Activated gamma-delta T cell treated with Interleukin-2 at 50 U/mL for 16 hours (primary cell): ENCODE measurements at places on chromosomes 7 and 10.

DNA sequence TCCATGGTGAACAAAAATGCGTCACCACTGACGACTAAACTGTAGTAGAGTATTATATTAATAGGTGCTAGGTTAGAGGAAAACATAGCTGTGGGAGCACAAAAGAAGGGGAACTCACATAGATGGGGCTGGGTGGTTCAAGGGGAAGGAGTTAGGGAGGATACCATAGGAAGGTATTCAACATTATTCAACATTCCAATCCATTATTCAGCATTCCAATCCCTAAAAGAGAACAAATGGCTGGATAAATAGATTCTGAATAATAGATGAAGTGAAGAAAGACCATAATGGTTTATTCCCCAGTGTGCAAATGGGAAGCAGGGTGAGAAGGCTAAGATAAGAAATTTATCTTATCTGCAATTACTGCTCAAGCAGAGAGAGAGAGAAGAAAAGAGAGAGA lies 61.4 kb downstream of the AASS start:
- DNase-seq, result no peak

- DNase-seq, result no peak
Observed at GRCh38 chr10:120455004-120455403, 2.0 kb upstream of the PLPP4 start.

DNA sequence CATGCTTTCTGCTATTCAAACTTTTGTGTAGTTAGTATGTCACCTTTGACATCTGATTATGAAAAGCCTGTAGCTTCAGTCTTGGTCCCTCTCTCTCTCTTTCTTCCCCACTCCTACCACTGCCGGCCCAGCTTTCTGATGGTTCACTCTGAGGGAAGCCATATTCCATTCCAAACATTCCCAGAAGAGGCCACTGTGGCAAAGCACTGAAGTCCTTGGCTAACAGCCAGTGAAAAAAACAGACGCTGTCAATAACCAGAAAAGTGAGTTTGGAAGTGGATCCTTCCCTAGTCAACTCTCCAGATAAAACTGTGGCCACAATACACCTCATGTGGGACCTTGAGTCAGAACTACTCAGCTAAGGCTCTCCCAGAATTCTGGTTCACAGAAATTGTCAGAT lies 950.7 kb upstream of the PHF14 start:
- no peak for DNase-seq

- no peak for DNase-seq
Observed at GRCh38 chr7:132687981-132688383, 111.7 kb upstream of the PLXNA4 start.

DNA sequence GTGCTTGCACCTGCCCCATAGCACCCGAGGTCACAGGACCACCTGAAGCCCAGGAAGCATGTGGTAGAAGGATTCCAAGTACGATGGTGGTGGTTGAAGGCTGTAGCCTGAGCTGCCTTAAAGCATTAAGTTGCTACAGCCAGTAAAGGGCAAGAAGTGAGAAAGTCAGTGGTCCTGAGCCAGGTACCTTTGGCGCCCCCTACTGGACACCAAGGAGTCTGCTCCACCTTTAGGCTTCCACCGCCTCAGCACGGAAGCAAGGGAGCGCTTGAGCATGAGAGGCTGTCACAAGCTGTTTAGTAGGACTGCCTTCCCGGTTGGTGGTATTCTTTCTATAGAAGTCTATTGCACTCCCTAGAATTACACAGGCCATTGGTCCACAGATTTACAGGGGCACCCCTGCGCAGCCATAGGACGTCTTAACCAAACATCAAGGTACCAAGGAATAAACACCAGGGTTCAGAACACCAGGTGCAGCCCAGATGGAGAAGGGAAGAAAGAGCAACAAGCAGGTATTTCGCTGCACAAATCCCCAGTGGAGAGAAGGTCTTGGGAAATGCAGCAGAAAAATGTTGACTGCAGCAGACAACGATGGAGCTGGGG lies 2.2 kb downstream of the CRTAC1 start:
- peak; percentile 45 for DNase-seq

DNA sequence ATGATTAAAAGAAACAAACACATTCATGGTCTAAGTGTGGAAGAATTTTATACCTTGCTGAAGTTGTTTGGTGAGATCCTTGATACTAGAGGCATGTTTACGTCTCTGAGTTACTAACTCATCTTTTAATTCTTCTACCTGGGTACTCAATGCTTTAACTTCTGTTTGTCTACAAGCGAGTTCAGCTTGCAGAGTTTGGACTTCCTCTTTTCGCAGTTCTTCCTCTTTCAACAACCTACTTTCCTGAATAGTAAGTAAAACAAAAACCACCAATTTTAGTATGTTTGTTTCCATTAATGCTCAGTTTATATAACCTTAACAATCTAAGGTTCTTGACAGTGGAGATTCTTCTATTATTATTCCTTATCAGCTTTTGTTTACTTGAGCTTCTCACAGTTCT lies 42.9 kb downstream of the CCDC186 start:
- no peak for DNase-seq

DNA sequence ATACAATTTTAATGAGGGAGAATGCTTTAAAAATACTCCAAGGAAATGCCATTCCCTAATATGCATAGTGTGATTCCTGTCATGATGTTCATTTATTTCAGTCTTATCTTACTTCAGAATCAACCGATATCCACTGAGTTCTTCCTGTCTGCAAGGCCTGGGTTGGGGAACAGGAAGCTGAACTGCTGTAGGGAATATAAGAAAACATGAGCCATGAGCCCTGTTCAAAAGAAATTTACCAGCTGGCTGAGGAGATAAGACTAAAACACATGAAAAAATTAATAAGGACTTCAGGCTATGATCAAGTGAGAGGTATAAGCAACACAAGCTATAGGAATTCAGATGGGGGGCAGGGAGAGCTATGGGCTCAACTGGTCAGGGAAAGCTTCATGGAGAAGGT lies 184.7 kb downstream of the PLPP4 start:
- no peak for DNase-seq

DNA sequence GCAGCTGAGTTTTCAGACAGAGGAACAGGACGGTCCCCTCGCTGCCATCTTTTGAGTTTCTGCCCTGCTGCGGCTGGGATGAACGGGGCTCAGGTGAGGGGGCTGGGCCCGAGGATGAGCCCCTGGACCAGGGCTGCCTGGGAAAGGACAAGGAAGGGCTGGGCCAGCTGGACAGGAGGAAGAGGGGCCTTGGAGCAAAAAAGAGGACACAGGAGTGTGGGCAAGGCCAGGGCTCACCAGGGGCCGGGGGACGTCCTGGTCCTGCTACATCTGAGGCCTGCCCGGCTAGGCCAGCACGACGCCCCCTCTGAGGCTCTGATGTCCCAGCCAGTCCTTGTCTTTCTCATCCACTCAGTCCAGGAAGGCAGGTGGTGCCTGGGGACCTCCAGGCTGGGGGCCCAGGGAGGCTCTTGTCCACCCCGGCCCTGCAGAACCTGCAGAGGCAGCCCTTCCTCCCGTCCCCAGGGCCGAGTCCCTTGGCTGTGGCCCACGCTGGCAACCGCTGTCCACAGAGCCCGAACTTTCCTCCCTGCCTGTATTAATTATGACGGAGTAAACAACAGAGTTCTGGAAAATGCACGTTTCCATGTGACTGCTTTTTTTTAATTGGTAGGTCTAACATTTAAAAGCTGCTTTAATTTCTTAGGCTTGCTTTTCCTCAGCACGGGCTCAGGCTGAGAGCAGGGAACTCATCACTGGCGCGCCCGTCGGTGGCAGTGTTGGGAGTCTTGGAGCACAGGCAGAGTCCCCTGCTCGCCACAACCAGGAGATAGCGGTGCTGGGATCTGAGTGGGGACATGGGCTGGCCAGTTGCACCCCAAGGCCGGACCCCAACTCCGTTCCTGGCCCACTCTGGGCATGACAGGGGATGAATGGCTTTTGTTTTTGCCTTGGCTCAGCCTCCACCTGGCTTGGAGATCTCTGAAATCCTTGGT lies 187.7 kb downstream of the ELFN1 start:
- DNase-seq, result no peak

- no peak for DNase-seq
Observed at GRCh38 chr7:129013048-129013724, 41.7 kb downstream of the TNPO3 start.

GRCh38 chr7:155941688-155942087 lies 129.4 kb upstream of the SHH start:
- DNase-seq, result no peak

- no peak for DNase-seq
Observed at GRCh38 chr10:77564731-77565589, 72.6 kb downstream of the KCNMA1 start.

DNA sequence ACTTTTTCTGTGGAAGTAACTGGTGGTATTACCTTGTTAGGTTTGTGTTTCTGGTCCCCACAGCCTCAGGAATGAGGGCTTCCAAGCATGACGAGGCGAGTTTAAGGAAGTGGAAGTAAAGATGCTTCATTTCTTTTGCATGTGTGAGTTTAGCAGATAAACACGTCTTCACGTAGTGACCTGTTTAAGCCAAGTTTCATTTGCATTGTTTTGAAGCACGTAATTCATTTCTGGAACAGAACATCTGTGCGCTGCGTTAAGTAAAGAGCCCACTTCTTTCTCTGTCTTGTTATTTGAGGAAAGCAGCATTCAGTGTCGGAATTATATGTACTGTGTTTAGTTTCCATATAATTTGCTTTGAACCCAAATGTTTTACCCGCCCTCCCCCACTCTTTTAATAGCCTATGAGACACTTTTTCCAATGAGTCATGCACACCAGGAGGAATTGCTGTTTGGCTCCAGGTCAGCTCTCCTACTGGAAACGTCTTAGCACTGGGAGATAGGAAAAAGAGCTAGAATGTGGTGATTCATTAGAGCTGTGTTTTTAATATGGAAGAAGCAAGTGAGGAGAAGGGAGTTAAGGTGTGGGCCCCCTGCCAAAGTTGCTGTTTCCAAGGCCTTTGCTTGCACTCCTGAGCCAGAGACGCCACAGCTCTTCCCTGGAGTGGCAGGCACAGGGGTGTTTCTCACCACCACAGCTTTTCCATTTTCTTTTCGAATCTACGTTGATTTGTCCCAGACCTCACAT lies 36.7 kb downstream of the BTBD16 start:
- DNase-seq, result no peak

DNA sequence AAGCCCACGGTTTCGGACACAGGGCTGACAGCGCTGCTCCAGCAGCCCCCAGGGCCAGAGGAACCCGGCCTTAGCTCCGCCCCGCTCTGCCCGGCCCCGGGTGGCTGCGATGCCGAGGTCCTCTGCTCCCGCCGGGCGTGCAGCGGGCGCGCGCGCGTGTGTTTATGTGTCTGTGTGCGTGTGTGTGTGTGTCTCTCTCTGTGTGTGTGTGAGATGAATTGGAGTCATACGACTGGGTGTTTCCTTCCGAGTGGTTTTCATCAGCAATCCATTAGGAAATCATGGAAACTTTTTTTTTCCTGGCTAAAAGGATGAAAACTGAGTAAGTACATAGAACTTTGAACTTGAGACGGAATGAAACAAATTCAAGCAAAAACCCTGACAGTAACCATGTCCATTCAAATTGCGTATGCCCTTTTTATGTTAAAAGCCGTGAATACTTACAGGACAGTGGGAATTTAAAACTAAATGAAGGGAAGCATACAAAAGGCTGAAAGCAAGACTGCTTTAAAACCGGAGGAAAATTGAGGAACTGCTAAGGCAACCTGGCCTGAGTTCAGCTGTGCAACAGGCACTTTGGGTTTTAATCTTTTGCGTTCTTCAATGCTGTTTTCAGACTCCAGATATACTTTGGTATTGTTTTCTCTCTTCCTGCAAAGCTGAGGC lies at the start of gene CPED1:
TSS of gene CPED1 (plus strand) at position 121 of the 666 bp plus-strand sequence. CDS start 911 bp downstream, outside the sequence.
- peak; percentile 6 for DNase-seq

- DNase-seq, result no peak
Observed at GRCh38 chr10:43308515-43308914, 41.6 kb upstream of the RASGEF1A start.

GRCh38 chr7:17406738-17407137 lies 108.3 kb downstream of the AHR start:
- no peak for DNase-seq

DNA sequence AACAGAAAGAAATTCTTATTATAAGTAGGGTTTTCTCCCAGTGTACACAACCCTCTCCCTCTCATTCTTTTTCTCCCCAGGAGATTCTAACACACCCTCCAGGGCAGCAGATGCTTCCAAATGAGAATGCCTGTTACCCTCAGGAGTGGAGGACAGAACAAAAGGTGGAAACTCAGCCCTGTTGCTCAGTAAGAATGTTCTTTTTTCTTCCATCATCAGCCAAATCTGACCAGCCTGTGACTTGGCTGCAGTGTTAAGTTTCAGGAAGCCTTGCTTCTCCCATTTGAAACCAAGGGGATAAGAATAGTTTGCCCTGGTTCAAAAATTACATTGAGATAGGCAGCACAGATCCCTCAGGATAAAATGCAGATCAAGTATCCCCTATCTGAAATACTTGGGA lies 77.5 kb upstream of the EEPD1 start:
- DNase-seq, result no peak

DNA sequence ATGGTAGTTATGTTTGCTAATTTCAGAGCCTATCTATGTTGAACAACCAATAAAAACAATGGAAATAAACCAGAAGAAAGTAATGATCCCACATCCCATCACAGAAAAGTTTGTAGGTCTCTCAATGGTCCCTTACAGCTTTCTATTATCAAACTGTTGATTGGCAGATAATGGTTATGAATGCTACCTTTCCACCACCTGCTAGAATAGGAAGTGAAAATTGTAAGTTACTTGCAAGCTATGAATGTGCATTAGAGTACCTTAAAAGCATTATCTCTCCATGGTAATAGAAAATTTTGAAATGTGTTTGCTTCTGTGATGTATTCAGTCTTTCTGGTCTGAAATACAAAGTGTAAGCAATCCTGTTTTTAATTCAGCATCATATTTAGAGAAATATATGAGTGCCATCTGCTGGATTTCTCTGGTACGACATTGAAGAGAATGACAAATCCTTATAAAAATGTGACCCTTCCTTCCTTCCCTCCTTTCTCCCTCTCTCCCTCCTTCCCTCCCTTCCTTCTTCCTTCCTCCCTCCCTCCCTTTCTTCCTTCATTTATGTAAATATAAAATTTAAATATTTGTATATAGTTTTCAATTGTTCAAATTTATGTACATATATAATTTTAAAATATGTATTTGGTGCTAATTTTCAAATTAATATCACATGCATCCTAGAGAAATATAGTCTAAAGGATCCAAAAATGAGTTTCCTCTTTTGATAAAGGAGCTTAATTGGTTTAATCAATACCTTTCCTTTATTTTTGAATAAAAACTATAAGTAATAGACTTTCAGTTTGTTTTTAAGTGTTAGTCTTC lies 41.4 kb upstream of the PNLIPRP3 start:
- no peak for DNase-seq

DNA sequence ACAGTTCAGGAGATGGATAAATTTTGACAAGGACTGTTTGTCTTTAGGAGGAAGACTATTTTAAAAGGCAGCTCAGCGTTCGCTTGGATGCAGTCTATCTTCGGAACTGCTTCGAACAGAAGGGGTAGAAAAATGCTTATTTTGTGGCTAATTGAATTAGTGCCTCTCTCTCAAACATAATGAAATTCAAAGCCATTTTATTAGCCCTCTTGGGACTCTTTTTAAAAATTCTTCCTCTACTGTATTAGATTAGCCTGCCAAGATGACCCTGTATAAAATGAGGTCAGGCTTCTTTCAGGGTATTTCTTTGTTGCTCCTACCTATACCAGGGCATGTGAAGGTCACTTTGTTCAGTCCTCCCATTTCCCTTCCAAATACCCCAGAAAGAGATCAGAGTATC lies 379.2 kb upstream of the NFE2L3 start:
- DNase-seq, result no peak
